ENCODE measurements at places on chromosomes 13 and 19.

GRCh38 chr13:39335721-39336120 lies 267.3 kb downstream of the LHFPL6 start:
- no peak for DNase-seq

GRCh38 chr13:22000191-22000590 lies 329.3 kb downstream of the FGF9 start:
- DNase-seq = no peak

GRCh38 chr13:78121459-78122348 lies 203.1 kb upstream of the EDNRB start:
- DNase-seq = peak; percentile 73

DNA sequence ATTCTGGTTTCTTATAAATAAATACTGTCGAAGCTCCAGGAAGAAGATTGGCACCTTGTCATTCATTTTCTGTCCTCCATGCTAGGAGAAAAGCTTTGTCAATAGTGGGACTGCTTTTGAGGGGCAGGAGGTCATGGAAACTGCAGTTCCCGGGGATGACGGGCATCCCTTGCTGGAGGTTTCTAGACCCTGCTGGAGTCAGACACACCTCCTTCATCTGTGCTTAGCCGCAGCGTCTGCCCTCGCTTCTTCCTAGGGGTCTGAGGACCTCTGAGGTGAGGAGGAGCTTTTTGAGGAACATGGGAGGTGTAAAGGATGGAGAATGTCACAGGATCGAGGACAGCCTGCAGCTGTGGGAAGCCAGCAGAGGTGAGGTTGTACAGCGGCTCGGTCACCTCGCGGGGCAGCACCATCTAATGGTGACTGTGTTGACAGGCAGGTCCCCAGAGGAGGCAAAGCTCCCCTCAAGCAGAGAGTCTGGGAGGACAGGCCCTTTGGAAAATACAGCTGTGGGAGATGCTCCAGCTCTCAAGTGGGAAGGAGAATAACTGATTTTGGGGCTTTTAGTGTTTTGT lies 172.7 kb upstream of the RNF113B start:
- no peak for DNase-seq

- DNase-seq = no peak
Measured at GRCh38 chr13:58313219-58313618, 681.7 kb downstream of the PCDH17 start.

- DNase-seq = peak; percentile 57
Measured at GRCh38 chr19:46365561-46365960, 18.7 kb downstream of the PPP5C start.

DNA sequence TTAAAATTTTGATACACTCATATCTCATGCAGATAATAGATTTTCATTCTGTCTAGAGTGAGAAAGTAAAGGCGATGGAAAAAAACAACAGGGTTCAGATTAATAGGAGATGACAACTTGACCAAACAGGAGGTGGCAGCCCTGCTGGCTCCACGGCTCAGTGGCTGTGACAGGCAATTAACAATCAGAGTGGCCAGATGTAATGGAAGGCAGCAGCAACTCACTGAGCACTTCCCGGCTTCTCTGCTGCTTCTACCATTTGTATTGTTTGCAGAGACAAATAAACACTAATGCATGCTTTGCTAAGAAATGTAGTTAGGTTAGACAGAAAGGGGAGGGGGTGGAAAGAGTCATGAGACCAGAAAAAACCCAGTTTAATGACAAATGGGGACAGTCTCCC lies 473.0 kb upstream of the SLC10A2 start:
- DNase-seq = no peak

- DNase-seq = no peak
Measured at GRCh38 chr19:46726971-46727501, 10.1 kb upstream of the PRKD2 start.

GRCh38 chr19:7506385-7507328 lies 9.2 kb upstream of the ZNF358 start:
- DNase-seq = peak; percentile 65

DNA sequence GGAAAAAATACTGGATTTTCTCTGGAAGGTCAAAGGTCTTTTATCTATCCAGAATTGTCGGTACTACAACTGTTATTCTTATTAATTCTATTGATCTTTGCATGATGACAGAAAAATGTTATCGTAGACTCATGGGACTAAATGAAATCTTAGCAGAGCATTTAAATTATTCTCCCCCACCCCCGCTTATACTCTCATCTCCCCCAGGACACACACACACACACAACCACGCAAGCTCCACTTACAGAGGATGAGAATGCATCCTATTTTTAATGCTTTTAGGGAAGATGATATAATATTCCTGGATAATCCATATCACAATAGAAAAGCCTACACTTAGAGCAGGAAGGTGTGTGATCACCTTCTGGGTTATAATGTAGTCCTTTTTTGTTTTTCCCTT lies 91.9 kb upstream of the STARD13 start:
- no peak for DNase-seq

- no peak for DNase-seq
Measured at GRCh38 chr13:22536851-22537250, 643.9 kb upstream of the SGCG start.

DNA sequence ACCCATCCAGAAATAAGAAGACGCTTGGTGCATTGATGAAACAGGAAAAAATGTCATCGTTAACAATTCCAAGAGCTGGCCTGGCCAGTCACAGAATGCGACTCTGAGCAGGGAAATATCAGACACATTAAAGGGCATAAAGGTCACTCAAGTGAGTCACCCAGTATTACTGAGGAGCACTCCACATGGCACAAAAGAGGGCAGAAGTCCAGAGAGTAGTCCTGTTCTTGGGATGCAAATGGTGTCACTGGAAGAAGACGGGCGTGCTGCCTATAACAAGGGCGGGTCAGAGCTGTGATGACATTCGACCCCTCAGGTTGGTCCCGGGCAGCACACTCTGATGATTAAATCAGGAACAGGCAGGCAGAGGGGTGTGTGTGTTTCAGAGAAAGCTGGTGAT lies 720.3 kb downstream of the UQCRFS1 start:
- DNase-seq = no peak

DNA sequence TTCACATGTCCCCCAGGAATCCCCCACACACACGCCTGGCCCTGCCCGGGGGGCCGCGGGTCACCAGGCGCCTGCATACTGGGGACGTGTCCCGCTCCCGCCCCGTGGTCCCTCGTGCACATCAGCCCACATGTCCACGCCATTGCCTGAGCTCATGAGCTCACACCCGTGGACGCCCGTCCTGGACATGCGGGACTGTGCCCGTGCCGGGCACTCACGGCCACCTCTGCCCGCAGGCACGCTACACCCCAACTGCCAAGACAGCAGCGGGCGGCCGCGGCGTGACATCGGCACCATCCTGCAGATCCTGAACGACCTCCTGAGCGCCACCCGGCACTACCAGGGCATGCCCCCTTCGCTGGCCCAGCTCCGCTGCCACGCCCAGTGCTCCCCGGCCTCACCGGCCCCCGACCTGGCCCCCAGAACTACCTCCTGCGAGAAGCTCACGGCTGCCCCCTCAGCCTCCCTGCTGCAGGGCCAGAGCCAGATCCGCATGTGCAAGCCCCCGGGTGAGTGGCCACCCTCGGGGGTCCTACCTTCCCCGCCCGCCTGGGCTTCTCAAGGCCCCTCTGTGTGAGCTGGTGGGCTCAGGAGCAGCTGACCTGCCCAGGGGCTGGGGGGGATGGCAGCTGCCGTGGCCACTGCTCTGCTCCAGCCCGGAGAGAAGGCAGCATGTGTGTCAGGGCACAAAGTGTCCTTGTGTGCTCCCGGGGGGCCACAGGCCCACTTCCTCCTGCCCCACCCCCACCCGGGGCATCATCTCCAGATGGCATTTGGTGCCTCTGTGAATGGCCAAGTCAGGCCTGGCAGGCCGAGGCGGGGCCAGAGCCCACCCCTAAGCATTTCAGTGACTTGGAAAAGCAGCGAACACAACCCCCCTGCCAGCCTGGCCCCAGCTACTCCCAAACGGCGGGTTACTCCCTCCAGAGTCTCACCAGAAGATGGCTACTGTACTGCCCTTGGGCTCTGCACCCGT lies 7.1 kb downstream of the MIDN start:
- DNase-seq = no peak

DNA sequence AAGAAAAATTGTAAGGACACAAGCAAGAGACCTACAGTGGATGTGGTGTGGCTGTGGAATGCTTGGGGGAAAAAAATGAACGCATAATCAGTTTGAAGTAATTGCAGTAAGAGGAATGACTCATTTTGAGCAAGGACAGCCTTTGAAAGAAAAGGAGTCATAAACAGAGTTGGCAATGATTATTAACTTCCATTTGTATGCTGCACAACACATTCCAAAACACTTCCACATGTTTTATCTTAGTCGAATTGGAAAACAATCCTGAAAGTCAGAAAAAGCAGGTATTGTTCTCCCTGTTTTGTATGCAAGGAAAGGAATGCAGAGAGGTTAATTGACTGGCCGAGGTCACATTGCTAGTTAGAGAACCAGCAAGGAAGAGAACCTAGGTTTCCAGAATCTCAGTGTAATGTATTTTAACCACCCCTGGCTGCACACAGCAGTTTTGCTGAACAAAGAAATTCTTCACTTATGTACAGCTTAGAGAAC lies 630.0 kb upstream of the MIR17HG start:
- DNase-seq = peak; percentile 86

DNA sequence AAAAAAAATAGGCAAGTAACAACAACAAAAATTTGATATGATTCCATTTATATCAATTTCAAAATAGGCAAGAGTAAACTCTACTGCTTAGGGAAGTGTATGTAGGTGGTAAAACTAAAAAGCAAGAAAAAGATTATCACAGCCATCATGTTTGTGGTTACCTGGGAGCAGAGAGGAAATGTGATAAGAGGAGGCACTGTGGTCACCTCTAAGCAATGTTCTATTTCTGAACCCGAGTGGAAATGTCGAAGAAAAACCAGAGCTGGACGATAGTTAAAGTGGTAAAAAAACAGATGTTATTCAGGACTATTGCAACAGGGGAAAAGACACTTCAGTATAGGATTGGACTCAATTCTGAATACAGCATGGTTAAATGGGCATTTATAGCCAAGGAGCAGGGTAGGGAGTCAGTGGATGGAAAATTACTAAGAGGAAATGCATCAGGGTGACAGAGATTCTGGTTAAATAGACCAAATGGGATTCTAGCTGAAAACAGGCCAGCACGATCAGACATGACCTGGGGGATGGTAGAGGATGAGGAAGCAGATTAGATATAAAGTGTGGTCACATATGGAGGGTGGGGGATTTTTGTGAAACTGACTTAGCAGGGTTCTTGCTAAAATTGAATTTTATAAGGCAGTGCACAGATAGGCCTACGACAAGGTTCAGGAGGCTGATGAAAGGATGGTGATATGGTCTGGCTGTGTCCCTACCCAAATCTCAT lies 6.0 kb upstream of the TEX30 start:
- DNase-seq = no peak

DNA sequence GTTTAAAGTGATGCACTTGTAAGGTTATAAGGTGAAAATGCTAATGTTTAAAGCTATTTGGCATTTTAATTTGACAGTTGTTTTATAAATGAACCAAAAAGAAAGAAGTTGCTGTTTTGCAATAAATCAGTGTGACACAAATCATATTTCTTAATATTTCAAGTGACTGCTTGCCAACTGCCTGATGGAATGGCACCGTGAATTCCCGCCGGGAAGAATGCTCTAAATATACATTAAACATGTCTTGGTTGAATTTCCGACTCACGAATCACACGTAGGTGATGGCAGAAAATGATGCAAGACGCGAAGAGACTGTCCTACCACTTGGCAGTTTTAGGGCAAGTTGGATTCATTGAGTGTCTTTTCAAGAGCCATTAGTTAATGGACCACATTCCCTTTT lies 3.1 kb upstream of the GJB2 start:
- no peak for DNase-seq

DNA sequence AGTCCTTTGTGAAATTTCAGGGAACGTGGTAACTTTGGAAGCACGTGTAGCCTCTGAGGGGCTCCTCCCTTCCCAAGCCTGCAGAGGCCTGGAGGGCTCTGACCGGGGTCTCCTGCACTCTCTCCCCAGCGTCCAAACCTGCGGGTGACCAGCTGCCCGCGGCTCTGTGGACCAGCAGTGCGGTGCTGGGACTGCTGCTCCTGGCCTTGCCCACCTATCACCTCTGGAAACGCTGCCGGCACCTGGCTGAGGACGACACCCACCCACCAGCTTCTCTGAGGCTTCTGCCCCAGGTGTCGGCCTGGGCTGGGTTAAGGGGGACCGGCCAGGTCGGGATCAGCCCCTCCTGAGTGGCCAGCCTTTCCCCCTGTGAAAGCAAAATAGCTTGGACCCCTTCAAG lies 2.7 kb upstream of the TPGS1 start:
- DNase-seq = no peak

GRCh38 chr13:110662777-110663443 lies 43.0 kb downstream of the CARS2 start:
- DNase-seq = no peak

DNA sequence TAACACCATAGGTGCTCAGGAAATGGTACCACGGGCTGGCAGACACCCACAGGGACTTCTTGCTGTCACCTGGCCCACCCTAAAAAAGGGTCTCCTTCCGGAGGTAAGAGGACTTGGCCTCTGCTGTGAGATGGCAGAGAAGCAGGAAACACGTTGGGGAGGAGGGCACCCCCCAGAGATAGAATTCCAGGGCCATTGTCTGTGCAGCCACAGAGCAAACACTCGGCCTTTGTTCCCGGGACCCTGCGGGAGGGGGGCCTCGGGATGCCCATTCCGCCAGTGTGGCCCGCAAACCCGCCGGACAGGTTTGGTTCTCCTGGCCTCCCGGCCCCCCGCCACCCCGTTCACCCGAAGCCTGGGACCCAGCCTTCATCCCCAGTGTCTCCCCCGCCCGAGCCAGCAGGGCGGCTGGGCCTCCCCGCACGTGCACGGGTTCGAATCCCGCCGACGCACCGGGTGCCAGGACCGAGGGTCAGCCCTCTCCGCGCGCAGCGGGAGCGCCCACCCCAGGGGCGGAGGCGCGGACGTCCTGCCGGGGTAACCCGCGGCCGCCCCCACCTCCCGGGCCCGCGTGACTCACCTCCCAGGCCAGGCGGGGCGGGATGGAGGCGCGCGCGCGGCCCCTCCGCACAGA lies 714 bp downstream of the PLPP2 start:
- DNase-seq = peak; percentile 33

DNA sequence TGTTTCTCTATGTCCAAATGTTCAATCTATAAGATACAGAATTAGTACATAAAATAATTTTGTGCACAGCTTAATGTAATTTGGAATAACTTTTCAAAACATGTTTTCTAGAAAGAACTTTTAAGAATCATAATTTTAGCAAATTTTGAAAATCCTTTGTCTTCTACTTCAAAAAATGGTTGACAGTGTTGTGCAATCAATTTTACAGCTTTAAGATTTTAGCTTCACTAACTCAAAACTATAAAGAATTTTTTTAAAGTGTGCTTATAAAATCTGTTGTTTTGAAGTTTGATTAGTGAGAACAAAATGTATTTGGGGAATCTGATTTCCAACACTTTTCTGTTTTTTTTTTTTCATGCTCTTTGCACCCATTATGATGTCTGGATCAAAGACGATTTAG lies 12.7 kb upstream of the SPACA6 start:
- no peak for DNase-seq

GRCh38 chr19:58154679-58155648 lies 4.4 kb upstream of the ZNF329 start:
- DNase-seq = peak; percentile 94

GRCh38 chr19:44747739-44748425 lies 626 bp upstream of the BCL3 start:
- DNase-seq = peak; percentile 71

Measured in astrocyte of the spinal cord (primary cell).